ENCODE measurements at places on chromosomes 12 and 14.
A peak's percentile ranks its signal among the peaks of the same experiment; 100 is the strongest.

DNA sequence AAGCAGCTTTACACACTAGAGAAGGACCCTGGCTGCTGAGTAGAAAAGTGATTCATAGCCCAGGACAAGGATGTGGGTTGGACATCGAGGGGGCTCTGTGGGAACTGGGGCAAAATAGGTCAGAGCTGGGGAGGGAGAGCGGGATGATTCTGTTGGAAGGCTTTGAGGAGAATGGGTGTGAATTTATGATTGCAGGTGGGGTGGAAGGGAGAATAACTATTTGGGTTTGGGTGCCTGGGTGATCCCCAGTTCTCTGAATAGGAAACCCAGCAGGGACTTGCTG lies 13.1 kb downstream of the SERPINA3 start:
- DNase-seq, result no peak

- no peak for DNase-seq
These were observed 15.8 kb upstream of the PTGDR start for GRCh38 chr14:52251724-52252123.

DNA sequence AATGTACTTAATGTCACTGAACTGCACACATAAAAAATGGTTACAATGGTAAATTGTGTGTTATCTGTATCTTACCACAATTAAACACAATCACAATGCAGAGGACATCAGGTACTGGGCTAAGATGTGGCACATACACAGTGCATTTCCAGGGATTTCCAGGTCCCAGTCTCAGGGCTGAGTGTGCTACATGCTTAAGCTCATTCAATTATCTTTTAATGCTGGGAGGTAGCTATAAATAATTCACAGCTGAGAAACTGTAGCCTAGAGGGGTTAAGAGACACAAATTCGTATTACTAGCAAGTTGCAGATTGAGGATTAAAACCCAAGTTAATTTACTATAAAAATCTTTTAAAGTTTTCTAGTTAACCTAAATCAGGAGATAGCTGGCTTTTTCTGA lies 67.1 kb downstream of the CRACR2A start:
- DNase-seq, result no peak

GRCh38 chr12:65590318-65590717 lies 234.0 kb upstream of the HMGA2 start:
- no peak for DNase-seq

GRCh38 chr14:91573528-91573893 lies 63.4 kb upstream of the PPP4R3A start:
- no peak for DNase-seq

GRCh38 chr14:70904373-70904772 lies 2.9 kb upstream of the PCNX1 start:
- DNase-seq, result no peak

GRCh38 chr14:100268591-100269207 lies 29.8 kb downstream of the YY1 start:
- no peak for DNase-seq

- DNase-seq, result peak; percentile 66
These were observed 46.2 kb downstream of the GALNT9 start for GRCh38 chr12:132282950-132283771.

DNA sequence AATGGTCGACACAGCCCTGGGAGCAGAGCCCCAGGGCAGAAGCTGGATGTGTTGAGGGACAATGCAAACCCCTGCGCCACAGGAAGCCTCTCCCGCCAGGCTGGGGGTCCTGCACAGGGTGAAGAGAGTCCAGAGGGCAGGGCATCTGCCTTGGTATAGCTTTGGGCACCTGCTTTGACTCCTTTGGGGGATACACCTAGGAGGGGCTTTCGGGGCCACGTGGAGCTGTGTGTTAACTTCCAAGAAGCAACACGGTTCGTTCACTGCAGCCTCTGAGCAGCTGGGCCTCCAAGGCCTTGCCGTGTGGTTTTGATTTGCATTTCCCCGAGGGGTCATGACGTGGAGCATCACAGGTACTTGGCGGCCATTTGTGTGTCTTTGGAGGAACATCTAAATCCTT lies 5.8 kb upstream of the PUS1 start:
- DNase-seq, result no peak

DNA sequence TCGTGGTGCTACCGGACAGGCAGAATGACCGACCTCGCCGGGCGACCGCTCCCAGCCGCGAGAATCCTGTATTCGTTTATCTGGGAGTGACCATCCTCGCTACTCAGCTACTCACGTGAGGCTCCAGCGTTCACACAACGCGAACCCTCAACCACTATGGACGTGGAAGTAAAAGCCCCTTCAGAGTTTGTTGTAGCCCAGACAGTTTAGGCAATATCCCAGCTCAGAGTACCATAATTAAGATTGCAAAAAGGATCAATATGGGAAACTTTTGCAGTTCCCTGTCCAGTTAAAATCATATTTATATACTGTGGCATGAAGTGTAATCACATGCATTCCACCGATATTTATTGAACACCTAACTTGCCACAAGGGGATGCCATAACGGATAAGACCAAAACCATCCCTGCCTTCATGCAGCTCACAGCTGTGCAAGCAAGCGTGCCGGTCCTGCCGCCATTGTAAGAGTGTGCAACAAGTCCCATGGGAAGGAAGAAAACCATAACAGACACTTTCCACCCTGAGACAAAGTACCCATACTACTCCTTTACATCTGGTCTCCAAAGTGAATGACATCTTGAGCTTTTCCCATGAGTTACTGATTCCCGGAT lies 938 bp upstream of the MAX start:
- no peak for DNase-seq

GRCh38 chr12:120093592-120094355 lies 22.8 kb downstream of the RAB35 start:
- peak; percentile 62 for DNase-seq

GRCh38 chr12:69275471-69275891 lies 36.1 kb downstream of the CPSF6 start:
- no peak for DNase-seq

- peak; percentile 75 for DNase-seq
These were observed 44.7 kb upstream of the SINHCAF start for GRCh38 chr12:31370531-31371255.

DNA sequence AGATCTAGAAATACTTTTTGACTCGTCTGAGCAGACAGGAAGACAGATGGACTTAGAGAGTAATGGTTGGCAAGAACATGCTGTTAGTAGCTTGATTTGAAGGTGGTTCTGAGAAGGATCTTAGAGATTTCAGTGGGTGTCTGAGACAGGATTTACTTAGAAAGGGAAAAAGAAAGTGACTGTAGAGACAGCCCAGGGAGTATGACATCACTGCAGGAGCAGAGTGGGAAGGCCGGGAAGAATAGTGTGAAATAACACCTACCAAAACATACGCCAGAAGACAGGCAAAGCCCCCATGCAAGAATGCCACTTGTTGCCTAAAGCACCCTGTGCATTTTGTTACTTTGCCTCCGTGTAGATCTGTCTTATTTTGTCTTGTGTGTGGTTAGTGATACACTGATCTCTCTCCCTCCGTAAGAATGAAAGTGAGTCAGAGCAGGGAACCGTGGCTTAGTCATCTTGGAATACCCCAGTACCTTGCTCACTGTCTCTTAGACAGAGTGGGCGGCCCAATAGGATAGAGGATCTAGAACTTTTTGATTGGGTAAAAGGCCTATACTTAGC lies 161.3 kb upstream of the IFNG-AS1 start:
- DNase-seq, result peak; percentile 34

DNA sequence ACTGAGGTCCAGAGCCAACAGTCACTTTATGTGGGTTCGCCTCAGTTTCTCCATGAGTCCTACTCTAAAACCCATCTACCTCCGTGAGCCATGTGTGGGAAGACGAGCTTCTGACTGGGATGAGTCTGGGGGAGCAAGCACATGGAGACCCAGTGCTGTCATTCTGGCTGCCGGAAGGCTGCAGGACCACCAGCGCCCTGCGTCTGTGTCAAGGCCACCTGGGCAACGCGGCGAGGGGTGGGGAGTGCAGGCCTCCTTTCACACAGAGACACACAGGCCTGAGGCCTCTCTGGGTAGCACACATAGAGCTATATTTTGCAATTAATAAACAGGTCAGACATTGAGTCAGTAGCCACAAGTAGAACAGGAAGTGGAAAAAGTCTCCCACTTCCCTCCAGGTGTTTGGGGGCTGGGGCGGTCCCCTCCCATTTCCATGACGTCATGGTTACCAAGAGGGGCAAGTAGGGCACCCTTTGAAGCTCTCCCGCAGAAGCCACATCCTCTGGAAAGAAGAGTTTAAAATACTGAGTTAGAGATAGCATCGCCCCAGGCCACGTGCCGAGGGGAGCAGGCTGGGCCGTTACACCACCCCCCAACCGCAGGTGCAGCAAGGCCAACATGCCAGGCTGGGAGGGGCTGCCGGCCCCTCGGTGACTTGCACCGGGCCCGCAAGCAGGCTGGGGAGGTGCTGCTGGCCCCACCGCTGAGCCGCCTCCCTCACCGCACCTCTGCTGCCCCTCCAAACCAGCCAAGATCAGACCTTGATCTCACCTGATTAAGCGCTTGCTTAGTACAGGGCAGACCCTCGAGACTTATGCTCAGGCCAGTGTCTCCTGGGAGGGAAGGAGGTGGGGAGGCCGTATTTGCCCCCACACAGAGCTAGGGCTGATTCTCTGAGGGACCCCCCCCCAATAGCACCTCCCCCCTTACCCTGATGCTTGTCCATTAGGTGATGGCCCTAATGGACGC lies 32.7 kb downstream of the DAD1 start:
- DNase-seq, result peak; percentile 49

- DNase-seq, result no peak
These were observed 4.2 kb upstream of the PLEKHA5 start for GRCh38 chr12:19125325-19125724.

DNA sequence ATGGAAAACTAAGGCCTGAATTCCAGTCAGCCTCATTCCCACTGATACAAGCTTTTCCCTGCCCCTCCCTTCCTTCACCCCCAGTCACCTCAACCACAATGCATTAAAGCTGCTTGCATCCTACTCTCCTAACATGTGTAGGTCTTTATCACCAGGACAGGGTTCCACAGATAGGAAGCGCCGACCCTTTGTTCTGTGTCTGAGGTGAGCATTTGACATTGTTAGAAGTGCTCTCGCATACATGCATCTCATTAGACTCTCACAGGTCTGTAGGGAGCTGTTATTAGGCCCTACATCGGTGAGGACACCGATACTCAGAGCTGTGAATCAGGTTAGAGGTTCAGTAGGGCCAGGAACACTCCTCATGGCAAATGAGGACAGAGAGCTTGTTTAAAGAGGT lies 13.2 kb upstream of the EDDM3A start:
- no peak for DNase-seq

DNA sequence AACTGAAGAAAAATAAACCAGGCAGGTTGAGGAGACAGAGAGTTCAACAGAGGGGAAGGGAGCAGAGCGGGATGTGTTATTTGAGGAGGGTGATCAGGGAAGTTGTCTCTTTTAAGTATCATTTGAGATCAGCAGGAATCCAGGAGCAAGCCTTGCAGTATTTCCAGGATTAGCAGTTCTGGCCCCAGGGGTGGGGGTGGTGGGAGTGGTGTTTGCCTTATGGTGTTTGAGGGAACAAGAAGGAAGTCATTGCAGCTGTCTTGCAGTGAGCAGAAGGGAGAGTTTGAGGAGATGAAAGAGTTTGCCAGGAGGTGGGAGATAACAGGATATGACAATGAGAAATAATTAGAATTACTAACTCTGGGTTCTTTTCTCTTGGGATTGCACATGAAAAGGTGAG lies 418.6 kb downstream of the NELL2 start:
- DNase-seq, result no peak

DNA sequence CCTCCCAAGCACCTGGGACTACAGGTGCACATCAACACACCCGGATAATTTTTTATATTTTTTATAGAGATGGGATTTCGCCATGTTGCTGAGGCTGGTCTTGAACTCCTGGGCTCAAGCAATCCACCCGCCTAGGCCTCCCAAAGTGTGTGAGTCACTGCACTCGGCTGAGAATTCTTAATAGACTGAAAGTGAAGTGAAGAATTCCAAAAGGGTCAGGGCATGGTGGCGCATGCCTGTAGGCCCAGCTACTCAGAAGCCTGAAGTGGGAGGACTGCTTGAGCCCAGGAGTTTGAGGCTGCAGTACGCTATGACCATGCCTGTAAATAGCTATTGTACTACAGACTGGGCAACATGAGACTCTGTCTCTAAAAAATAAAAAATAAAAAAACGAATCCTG lies 43.7 kb downstream of the TCHP start:
- DNase-seq, result no peak

DNA sequence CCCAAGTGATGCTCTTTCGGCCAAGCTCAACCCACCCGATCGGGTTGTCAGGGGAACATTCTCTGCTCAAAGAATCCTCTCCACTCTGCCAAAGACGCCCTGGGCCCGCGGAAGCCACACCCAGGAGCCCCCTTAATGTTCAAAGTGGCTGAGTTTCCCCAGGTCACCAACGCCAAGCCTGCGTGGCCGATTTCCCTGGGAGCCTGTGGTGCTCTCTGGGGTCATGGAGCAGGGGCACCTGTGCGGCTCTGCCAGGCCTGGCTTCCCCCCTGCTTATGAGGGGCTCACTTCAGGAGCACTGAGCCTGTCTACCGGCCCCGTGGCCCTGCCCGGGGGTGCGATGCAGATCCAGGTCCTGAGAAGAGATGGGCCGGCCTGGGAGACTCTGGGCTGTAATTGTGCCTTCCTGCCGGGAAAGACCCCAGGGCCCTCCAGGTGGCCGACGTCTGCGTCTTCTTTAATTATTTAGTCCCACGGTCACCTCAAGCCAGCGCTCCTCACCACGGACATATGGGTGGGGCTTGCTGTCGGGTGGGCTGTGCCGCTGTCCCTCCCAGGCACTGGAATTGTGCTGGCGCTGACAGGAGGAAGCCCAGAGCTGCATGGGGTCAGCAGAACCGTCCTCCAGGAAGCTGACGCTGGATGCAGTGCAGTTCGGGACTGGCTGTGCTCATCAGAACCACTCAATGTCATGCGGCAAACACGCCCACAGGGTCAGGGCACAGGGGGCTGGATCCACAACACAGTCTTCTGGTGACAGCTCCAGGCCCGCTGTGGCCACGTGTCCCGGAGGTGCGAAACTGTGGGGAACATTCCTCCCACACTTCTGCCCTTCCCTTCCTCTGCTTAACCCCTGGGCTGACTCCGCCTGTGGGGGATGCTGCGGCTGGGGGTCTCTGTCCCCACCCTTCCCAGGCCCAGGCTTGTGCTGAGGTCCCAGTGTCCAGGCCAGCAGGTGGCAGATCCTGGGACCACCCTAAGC lies 267.6 kb upstream of the SFSWAP start:
- no peak for DNase-seq

DNA sequence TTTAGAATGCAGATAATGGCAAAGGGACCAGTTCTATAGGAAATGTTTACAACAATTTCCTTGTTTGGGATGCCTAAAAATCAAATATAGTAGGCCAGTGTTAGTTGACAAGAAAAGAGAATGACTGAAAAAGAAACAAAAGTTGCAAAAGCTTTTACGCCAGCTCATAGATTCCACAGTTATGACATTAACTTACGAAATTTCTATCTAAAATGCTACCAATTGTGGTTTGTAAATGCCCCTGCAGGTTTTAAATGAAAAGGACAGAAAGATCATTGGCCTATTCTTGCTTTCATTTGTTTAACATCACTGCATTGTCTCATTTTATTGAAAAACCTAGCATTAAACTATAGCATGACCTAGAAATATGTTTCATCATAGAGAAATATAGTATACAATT lies 345.8 kb downstream of the CCDC91 start:
- no peak for DNase-seq

- no peak for DNase-seq
These were observed 18.0 kb downstream of the NIN start for GRCh38 chr14:50812856-50813543.
